ENCODE measurements at places on chromosomes 6 and 20.
A peak's percentile ranks its signal among the peaks of the same experiment; 100 is the strongest.

- DNase-seq, result no peak
Observed at GRCh38 chr6:121886223-121886830, 450.9 kb downstream of the GJA1 start.

DNA sequence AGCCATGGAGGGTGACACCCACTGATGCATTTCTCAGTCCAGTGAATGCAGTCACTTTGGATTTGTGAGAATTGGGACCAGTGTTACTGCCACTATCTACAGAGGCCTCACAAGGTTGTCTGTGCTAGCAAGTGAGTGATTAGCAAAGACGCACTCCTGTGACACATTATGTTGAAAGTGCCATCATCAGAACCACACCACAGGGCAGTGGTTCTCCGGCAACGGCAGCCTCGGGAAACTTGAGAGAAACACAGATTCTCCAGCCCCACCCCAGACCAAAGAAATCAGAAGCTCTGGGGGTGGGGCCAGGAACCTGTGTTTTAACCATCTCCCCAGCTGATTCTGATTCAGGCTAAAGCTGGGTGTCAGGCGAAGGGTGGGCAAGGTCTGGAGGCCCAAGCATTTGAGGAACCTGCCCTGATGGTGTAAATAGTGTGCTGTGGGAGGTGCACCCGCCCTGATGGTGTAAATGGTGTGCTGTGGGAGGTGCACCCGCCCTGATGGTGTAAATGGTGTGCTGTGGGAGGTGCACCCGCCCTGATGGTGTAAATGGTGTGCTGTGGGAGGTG, 39.9 kb downstream of the TMEM242 start:
- DNase-seq, result no peak

- DNase-seq, result no peak
Observed at GRCh38 chr6:149558029-149558428, 8.1 kb upstream of the GINM1 start.

DNA sequence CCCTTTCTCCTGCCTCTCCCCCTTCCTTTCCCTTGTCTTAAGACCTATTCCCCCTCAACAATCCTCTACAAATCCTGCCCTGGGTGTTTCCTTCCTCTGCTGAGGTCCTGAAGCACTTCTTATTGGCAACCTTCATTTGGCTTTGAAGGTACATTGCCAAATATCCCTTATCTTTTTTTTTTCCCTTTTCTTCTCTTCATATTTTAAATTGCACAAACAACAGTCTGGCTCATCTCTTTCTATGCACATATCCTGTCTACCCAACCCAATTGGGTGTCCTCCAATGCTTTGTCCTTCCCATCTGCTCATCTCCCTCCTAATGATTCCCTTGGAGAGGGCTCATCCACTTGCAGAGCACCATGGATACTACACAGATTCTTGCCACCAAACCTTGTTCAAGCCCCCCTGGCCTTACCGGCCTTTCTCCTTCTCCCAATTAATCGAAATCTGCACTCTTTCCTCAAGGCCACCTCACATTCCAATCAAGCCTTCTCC, 537.9 kb upstream of the JARID2 start:
- DNase-seq, result no peak

- peak; percentile 73 for DNase-seq
Observed at GRCh38 chr6:155327326-155328073, 13.2 kb upstream of the TFB1M start.

DNA sequence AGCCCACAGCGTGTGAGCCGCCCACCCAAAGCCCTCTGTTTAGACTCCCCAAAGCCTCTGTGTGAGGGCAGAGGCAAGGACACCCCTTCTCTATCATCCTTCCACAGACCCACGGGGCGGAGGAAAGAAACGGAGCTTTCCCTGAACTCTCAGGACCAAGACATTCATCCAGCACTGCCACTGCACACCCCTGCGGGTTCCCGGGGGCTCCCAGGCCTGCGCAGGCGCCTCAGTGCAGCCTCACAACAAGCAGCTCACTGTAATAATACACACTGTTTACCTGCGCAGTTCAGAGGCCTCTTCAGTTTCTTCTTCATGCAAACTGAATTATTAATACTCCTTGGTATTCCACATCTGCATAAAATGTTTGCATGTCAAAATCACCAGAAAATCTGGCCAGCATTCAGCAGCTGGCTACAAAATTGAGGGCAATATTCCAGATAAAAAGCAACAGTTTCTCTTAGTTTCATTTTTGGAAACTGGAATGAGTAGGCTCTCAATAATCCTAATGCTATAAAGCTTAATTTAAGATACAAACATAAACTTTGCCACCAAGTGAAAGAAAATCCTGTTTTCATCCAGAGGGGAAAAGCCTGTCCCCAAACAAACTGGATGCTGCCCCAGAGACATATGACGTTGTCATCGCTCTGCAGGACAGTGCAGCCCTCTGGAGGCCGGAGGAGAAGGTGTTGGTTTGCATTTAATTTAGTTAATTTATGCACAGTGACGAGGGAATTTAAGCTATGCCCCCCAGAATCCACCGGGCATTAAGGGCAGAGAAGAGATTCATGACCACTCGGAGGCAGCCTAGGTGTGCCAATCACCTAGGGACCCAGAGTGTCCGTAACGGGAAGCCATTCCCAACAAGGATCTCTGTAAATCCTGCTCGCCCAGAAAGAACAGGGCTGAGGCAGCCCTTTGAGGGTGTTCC, 45.3 kb downstream of the NINL start:
- no peak for DNase-seq

DNA sequence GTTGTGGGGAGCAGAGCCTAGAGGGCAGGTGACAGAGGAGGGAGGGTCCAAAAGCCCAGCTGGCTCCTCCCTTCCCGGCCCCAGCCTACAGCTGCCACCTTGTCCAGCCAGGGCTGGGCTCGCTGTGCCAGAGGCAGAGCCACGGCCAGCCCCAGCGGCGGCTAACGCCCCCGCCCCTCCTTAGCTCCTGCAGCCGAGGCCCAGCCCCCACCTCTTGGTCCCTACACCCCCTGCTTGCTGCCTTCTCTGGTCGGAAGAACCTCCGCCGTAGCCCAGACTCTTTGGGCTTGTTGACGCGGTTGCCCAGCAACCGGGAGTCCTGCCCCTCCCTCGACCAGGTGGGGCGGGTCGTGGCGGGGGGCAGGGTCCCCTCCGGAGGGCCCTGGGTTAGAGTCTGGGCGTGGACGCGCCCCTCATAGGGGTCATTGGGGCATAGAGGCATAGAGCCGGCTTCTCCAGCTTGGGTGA, 521 bp upstream of the LKAAEAR1 start:
- no peak for DNase-seq

- DNase-seq, result peak; percentile 20
Observed at GRCh38 chr6:139187489-139187888, 52.6 kb downstream of the HECA start.

DNA sequence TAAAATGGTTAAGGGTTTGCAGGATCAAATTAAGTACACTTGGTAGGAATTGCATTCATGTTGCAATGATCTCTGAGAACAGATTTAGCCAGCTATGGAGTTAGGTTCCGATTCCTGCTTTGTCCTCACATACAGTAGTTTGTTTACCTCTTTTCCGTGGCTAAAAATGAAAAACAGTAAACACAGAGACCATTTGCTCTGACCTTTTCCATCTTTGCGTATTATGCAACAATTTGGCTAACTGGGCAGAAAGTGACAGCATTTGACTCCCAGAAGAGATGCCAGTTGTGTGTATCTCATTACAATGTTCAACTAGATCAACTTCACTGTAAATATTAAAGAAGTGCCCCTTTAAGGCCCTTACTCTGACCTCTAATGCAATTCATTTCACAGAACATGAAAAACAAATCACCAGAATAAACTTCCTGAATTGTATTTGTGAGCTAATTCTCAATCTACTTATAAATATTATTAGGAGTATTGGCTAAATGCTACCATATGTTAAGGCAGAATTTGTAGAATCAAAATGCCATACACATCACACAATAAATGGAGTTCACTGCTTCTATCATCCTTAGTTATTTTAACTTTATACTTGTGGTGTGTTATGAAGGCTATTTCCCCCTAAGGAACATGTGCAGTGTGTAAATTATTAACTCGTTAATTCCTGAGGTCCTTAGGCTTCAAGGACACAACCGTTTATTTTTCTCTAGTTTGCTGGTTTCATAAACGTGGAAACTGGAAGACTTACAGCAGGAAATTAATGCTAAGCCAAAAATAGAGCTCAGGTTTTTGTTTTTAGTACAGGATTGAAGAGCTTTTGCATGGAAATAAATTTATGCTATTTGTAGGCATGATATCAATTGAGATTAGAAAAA, 380.7 kb upstream of the CITED2 start:
- DNase-seq, result no peak

GRCh38 chr6:43668151-43669028, 19.2 kb downstream of the MRPS18A start:
- peak; percentile 74 for DNase-seq

DNA sequence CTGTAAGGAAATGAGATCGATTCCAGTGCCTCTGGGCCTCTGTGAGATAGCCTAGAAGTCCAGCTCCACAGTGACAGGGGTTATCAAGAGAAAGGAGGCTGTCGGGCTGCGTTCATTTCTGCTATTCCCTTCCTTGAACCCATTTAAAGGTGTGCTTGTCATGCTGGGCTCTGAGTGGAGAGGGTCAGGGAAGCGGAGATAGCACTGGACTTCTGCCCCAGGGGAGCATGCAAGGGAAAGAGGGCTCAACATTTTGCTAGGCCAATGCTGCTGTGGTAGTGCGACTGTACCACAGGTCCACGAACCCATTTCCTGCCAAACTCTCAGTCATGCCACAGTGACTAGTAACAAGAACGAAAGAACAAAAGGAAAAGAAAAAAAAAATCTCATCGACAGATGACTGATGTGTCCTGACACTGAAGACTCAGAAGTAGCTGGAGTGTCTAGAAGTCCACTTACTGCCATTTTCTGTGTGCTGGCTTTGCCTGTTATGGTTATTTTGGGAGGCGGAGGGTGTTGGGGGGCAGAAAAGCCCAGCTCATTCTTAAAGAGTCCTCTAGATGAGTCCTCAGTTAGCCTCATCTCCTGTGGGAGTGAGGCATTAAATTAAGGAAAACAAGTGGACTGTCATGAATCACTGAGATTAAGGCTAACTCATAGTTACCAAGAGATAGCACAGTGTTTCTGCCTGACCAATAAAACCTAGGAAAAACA, 8.1 kb downstream of the NEDD9 start:
- no peak for DNase-seq

DNA sequence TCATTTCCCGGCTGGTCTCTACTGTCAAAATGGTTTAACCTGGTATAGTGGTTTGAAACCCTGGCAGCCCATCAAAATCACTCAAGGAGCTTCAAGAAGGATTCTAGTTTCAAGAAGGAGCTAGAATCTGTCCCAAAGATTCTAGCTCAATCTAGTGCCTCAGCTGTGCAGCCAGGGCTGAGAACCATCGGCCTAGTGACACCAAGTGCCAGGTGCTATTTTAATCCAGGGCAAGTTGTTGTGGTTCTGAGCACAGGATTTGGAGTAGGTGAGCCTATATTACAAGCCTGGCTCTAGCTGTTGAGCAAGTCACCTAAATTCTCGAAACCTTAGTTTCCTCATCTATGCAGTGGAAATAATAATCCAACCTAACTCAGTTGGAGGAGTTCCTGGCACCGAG, 3.7 kb downstream of the MOCS1 start:
- DNase-seq, result no peak

DNA sequence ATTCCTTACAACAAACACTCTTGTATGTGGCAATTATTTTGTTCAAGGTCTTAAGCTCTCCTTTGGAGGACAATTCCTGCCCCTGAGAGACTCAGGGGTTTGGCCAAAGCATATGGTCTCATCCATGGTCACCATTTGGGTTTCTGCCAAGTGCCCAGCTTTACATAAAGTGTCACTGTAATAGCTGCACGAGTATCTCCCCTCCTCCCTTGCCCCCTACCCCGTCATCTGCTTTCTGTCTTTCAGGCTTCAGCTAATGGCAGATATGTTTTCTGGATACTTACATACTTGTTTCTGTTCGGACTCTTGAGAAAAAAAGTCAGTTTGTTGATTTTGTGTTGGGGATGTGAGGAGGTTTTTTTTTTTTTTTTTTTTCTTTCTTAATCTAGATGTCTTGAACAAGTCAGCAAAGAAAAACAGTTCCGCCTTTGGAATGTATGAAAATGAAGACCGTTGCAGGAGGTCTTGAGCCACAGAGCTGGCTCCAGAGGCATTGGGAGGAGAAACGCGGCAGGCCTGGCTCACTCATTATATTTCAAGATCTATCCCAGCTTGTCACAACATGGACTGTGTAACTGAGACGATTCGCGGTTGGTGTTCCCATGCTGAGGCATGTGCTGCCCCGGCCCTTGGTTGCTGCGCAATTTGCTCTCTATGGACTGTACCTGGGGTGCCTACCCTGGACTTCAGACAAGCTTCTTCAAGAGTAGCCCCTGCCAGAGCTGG, 32.6 kb upstream of the STX16 start:
- DNase-seq, result no peak

DNA sequence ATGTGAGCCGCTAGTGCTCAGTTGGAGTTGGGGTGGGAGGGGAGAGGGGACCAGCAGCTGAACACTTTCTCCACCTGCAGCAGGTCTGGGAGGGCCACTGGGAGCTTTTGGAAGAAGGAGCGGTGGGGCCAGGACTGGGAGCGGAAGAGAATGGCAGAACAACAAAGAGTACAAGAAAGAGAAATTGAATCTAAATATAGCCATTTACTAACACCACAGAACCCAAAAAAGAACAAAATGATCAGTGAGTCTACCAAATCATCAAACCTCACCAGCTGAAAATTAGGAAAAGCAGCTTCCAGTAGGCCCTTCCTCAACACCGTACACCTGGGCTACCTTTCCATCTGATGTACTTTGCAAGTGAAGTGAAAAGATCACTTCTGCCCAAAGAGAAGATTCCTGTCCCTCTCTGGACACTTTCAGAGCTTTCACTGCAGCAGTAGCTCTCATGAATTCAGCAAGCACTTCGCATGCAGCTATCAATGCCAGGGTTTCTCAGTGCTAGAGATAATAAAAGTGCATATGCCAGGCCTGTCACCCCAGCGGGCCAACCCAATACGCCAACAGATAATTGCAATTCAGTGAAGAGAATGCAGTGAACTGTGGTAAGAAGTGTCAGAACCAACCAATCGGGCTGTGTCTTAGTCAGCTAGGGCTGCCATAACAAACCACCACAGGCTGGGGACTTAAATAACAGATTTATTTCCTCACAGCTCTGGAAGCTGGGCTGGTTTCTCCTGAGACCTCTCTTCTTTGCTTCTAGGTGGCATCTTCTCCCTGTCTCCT, 597 bp downstream of the LY86 start:
- no peak for DNase-seq

DNA sequence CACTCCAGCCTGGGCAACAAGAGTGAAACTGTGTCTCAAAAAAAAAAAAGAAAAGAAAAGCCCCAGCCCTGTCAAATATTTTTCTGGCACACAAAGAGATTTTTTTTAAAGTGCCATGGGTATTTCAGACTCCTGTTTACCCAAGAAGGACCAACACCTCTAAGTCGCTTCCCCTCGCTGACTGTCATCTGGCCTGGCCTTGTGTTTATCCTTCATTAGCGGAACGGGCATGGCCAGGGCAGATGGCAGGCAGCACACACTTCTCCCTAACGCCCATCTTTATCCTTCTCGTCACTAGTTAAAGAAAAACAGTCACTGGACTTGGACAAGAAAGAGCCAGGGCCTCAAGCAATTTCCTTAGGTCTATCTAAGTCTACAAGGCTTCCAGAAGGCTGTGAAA, 7.3 kb upstream of the CBFA2T2 start:
- no peak for DNase-seq

All from NCI-H774 (cell line).